ENCODE measurements at places on chromosomes 13 and 19.
A peak's percentile ranks its signal among the peaks of the same experiment; 100 is the strongest.

GRCh38 chr19:1513499-1514294 is 878 bp upstream of the ADAMTSL5 start:
- peak; percentile 91 for DNase-seq

DNA sequence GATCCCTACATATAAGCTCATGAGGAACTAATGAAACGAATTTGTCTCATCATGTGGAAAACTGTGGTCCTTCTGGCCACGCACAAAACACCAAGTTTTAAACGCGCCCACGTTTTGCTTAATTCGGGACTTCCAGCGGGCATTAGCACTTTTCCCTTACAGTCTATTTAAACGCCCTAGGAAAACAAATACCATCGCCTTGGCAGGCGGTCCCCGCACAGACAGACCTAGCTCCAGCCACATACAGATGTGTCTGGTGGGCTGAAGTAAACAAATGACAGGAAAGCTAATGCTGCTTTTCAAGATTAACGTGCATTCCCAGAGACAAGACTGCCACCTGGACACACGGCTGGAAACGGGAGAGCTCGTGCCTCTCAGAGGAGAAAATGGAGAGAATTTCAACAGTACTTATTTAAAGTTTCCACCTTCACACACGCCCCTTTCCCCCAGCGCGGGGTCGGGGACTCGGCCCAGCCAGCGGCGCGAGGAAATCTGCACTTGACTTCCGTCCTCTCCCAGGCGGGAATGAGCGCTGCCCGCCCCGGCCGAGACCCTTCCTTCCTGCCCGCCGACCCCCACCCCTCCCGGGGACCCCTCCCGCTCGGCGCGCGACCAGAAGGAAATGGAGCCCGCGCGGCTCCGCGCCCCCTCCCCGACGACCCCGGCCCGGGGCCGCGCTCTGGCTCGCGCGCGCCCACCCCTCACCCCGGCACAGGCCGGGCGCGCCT is 931 bp downstream of the USP12 start:
- peak; percentile 93 for DNase-seq

DNA sequence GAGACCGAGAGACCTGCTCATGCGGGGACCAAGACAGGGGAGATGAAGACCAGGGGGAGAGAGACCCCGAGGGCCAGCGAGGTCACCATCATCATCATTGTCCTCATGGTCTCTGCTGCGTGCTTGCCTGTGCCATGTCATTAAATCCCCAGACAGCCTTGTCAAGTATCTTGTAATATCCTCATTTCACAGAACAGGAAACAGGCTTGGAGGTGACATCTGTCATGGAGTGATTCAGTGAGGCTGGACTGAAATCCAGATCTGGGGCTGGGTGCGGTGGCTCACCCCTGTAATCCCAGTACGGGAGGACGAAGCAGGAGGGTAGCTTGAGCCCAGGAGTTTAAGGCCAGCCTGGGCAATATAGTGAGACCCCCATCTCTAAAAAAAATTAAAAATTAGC is 5.9 kb upstream of the NANOS2 start:
- DNase-seq = no peak

GRCh38 chr13:72662548-72662947 is 64.9 kb downstream of the MZT1 start:
- no peak for DNase-seq

DNA sequence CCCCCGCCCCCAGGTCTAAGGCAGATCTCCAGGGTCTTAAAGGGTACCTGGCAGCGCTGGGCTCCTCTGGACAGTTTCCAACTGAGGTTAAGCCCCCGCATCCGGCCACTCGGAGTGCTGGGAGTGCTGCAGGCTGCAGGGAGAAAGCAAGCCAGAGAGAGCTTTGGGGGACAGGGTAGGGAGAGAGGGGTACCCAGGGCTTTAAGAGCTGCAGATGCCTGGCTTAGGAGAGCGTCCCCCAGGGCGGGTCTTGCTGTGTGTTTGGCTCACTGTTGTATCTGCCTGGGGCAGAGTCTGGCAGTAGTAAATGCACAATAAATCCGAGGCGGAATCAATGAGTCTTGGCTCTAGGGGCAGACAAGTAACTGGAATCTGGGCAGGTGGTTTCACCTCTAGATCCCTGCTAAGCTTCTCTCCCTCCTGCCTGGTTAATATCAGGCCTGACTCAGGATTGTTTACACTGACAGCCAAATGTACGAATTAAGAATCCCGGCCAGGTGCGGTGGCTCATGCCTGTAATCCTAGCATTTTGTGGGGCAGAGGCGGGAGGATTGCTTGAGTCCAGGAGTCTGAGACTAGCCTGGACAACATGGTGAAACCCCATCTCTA is 798 bp upstream of the COX6B2 start:
- no peak for DNase-seq

GRCh38 chr19:23916991-23917390 is 2.3 kb downstream of the ZNF726 start:
- no peak for DNase-seq

GRCh38 chr19:1365319-1366269 is 18.1 kb upstream of the NDUFS7 start:
- DNase-seq = no peak

GRCh38 chr13:30676672-30677071 is 58.7 kb upstream of the ALOX5AP start:
- no peak for DNase-seq

DNA sequence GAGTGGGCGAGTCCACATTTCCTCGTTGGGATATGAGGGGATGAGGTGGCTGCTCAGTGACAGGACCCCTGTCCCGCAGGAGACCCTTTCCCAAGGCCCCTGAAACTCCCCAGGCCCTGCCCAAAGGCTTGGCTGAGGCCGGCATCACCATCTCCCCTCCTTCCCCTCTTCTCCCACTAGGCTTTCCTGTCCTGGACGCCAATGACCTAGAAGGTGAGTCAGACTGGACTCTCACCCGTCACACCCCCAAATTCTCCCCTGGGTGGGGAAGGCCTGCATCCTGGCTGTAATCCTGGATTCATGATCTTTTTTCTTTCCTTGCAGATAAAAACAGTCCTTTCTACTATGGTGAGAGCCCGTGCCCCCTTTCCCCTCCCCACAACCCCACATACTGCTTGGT is 5.3 kb downstream of the FXYD3 start:
- DNase-seq = no peak

DNA sequence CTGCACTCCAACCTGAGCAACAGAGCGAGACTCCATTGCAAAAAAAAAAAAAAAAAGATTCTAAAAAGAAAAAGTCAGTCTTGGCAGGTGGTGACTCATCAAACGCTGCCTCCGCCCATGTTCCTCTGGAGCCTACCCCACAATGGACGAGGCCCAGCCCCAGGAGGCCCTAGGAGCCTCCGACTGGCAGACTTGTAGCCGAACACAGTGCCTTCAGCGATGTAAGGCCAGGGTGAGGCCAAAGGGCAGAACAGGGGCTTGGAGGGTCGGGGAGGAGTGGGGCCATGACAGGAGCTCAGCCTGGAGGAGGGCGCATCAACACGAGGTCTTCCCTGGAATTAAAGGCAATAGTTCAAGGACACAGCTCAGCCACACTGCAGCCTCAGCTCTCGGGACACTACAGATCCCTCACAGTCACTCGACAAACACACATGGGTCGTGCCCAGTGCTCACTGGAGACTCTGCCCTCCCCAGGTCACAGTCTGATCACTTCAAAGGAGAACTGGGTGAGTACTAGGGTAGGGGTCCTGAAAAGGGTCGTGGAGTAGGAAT is 5.1 kb downstream of the USE1 start:
- no peak for DNase-seq

DNA sequence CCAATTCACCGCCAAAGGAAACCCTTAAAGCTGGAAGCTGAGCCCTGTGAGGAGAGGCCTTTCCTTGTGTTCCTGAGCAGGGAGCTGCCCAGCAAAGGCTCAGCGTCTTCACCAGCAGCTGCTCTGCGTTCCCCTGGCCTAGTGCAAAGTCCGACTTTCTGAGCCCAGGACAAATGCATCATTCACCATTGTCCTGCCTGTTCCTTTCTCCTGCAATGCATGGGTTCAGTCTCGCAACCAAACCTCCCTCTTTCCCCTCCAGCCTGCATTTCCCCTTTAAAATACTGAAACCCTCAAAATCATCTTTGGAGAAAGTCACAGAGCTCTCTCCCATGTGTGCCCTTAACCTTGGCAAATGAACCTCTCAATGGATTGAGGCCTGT is 12.9 kb upstream of the TMEM255B start:
- no peak for DNase-seq

DNA sequence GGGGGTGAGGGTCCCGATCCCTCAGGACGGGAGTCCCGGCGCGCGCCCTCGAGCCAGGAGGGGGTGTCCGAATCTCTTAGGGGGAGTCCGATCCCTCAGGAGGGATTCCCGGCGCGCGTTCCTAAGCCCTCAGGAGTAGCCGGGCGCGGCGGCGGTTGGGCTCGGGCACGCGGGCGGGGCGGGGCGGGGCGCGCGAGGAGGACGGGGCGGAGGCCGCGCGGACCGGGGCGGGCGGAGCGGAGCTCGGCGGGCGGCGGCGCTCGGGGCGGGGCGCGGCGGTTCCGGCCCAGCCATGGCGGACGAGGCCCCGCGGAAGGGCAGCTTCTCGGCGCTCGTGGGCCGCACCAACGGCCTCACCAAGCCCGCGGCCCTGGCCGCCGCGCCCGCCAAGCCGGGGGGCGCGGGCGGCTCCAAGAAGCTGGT is at the start of gene CUL4A:
TSS of gene CUL4A (plus strand) at position 278 of the 423 bp plus-strand sequence. CDS start at position 293, 15 bp downstream.
- peak; percentile 95 for DNase-seq

DNA sequence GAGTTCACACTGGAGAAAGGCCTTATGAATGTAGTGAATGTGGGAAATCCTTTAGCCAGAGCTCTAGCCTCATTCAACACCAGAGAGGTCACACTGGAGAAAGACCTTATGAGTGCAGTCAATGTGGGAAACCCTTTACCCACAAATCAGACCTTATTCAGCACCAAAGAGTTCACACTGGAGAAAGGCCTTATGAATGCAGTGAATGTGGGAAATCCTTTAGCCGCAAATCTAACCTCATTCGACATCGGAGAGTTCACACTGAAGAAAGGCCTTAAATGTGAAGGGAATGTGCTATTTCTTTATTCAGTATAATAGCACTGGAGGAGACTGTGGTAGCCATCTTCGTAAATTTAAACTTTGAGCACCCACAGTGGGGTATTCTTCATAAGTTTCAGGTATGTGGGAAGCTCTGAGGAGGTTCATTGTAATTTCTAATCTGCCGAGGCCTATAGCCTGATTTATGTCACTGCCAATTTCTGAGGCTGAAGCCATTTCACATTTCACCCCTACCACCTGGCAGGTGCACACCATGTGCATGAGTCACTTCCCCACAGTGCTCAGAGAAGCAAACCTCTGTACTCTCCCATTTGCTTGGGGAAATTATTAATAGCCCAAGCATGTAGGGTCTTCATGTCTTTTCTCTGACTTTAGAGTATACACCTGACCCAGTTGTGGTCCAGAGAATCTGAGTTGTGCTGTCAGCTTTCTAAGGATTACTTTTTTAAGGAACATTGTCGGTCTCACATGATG is 6.4 kb downstream of the ZNF551 start:
- DNase-seq = no peak

- no peak for DNase-seq
Observed at GRCh38 chr13:40341096-40341471, 325.4 kb downstream of the FOXO1 start.

DNA sequence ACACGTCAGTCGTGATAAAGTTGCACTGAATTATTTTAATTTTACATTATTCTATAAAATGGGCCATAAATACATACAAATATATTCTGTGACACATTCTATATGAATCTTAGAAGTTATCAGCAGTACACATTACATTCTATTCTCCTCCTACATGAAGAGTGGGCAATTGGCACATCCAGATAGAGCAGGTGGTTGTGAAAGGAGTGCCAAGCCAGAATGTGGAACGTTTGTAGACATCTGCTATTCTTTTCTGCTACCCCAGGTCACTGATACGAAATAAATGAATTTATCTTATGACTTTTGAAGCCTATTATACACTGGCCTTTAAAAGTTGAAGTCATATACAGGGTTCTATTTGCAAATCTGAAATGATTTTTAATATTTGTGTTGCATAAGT is 373.2 kb downstream of the PCDH17 start:
- no peak for DNase-seq

GRCh38 chr19:16788479-16788878 is 40.7 kb upstream of the SIN3B start:
- DNase-seq = no peak

- peak; percentile 47 for DNase-seq
Observed at GRCh38 chr19:38993271-38993670, 17.7 kb upstream of the FBXO17 start.

- DNase-seq = peak; percentile 96
Observed at GRCh38 chr19:44093931-44094765, at the start of gene ZNF224. Gene ZNF224, plus strand, starts transcription at chr19:44094361. Its CDS starts 3,513 bp downstream, at chr19:44097874.

GRCh38 chr19:28940751-28941500 is 272.0 kb downstream of the UQCRFS1 start:
- DNase-seq = no peak

GRCh38 chr13:86882107-86882506 is 789.1 kb upstream of the SLITRK5 start:
- DNase-seq = no peak

DNA sequence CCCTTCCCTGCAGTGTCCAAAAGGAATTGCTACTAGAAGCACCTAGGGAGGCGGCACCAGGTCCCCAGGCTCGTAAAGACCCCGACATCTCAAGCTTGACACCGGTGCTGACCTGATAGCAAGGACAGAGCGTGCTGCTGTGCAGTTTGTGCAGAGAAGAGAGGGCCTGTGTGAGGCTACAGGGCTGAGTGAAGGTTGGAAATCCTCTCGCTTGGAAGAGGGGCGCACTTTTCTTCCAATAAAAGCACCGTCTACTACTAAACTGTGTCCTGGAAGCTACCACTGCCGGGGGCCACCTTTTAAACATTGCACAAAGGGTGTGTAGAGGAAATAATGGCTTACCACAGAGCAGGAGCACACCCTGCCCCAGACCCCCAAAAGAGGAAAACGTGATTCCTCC is 11.0 kb downstream of the TMEM272 start:
- no peak for DNase-seq

DNA sequence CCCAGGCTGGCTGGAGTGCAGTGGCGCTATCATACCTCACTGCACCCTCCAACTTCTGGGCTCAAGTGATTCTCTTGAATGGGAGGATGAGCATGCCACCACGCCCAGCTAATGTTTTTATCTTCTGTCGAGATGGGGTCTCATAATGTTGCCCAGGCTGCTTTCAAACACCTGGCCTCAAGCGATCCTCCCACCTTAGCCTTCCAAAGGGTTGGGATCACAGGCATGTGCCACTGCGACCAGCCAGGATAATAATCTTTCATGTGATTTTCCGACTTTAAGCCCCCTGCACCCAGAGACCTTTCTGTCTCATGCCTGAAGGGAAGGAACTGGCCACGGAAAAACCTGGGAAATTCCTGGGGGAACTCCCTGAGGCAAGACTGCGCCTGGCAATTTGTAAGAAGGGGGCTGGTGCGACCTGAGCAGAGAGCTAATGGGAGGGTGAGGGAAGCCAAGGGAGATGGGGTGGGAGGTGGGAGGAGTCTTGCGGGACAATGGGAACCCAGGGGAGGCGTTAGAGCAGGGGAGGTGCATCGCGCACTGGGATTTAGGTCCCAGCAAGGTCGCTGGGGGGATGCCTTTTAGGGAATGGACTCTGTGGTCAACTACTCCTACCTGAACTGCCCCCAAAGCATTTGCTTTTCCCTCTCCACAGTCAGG is 1.2 kb upstream of the CCDC124 start:
- peak; percentile 31 for DNase-seq

- peak; percentile 67 for DNase-seq
Observed at GRCh38 chr13:22009500-22009899, 338.6 kb downstream of the FGF9 start.

All from suppressor macrophage (primary cell).